ENCODE measurements at places on chromosomes 11 and 22.

DNA sequence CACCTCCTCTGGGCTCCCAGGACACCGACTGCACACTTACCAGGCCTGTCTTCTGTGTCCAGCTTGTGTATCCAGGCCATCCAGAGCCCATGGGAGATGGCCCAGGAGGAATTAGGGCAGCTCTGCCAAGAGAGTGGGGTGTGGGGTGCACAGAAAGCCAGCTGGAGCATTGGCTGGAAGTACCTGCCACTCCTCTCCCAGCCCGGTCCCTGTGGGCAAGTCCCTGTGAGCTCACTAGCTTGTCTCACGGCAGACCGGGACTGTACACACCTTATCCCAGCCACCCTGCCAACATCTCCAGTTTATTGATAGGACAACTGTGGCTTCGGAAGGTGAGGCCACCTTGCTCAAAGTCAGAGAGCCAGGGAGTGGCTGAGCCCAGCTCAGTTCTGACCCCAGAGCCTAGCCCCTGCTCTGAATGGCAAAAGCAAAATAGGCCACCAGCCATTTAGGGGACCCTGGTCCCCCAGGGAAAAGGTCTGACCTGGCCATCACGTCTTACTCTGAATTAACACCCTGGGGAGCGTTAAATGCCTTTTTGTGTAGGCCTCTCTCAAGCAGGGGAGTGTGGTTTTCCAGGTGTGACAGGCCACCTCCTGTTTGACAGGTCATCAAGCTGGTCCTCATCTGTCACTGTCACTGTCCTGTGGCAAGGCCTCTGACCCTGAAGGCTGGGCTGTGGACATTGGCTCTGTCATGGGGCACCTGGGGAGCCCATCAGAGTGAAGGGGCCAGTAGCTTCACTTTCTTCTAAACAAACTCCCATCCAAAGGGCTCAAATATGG is 15.1 kb downstream of the UQCR10 start:
- DNase-seq: no peak

GRCh38 chr11:101960231-101960630 is 43.9 kb upstream of the ANGPTL5 start:
- DNase-seq: no peak

DNA sequence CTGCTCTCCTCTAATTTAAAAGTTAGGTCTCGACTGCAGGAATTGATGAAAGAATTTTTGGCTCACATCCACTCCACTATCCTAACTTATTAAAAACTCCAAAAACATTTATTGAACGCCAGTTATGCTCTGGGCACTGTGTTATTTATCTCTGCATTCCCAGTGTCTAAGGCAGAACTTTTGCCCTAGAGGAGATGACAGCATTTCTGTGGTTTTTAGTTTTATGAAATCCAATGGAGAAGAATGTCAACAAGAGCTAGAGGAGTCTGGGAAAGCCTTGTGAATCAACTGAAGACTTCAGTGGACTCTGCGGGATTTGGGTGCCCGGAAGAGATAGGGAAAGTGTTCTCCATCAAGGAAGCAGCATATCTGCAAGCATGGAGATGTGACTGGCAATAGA is 217.0 kb upstream of the PGR start:
- no peak for DNase-seq

DNA sequence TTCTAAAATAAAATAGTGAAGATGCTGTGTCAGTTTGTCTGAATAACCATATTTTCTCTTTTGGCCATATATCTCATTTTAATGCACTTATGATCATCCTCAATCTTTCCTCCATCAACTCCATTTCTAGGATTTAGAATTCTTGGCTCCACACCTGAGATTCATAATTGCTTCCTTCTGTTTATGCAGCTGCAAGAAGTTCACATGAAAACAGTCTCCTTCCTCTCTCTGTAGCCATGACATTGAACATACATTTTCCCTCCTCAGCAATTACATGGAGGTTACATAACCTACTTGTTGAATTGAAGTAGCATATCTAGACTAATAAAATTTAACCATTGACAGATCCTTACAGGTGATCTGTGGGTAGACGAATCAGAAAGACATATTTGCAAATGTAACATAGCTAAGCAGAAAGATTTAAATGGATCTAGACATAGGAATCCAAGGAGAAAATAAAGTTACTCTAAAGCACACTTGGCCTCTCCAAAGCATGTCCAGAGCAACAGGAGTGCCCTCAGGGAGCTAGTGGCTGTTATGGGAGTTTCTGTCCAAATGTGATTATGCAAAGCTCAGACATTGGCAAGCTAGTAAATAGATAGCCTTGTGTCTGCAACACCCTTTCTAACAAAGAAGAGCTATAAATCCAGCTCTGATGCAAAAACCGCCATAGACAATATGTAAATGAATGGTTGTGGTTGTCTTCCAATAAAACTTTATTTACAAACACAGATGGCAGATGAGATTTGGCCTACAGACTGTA is 119.9 kb upstream of the MPPED2 start:
- no peak for DNase-seq

DNA sequence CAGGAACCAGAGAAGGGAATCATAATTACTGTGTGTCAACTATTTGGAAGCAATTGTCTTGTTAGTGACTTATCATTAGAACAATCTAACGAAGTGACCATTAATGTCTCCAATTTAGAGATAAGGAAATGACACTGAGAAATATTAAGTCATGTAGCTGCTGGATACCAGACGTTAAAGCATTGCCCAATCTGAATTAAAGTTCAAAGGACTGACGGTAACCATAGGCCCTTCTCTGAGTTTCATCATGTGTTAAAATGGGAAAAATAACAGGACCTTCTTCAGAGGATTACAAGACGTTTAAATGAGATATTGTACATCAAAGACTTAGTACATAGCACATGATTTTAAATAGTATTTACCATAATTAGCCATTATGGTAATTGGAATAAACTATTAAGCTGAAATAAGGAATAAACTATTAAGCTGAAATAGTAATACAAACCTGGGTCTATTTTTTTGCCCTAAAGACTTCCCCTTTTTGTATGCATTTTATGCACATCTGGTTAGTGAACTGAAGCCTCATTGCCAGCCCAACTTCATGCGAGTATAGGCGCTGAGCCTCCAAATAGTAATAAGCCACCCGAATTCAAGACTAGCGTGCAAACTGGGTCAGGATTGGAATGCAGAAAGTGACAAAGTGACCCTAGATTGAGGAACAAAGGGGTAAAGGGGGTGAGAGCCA is 41.0 kb downstream of the GLYATL1 start:
- no peak for DNase-seq

DNA sequence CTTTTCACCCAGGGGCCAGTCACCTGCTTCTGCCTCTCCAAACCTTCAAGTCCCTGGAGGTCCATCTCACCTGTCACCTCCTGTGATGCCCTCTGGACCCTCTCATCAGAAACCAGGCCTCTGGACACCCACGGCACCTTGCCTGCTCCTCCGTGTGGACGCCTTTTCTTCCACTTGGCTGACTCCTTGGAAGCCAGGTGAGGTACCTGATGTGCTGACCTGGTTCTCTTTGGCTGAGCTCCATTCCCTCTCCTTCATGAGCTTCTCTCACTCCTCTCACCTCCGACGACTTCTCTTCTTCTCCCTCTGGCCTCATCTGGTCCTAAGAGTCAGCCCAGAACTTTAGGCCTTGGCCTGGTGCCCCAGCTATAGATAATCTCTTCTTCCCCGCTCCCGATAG is 99.3 kb downstream of the CEP164 start:
- no peak for DNase-seq

GRCh38 chr22:40484906-40485669 is 114.7 kb downstream of the SGSM3 start:
- no peak for DNase-seq

GRCh38 chr11:65551572-65552387 is 6.4 kb downstream of the LTBP3 start:
- DNase-seq: peak; percentile 68

DNA sequence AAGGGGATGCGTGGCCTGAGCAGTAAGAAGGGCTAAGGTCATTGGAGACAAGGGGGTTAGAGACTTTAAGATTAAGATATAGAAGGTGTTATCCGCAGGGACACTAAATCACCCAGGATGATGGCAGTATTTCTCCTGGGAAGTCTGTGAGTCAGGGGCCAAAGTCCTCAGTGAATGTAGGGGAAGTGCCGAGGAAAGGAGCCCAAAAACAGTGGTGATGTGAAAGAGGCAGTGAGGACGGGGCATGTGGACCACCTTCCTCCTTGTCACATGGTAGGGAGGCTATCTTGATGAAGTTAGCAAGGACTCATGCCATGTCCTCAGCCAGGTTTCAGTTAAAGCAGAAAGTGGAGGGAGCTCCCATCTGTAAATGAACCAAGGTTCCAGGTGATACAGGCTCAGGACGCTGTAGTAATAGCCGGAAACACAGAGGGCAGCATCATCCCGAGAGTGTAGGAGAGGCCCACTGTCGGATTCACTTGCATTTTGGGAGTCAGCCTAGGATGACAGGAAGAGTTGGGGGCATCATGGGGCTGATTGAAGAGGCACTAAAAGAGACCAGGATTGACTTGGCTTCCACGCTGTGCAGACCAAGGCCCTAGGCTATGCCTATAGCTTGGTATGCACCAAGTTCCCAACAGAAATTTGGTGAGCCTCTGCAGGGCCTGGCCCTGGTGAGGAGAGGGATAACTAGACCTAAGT is 33.5 kb downstream of the WEE1 start:
- no peak for DNase-seq

DNA sequence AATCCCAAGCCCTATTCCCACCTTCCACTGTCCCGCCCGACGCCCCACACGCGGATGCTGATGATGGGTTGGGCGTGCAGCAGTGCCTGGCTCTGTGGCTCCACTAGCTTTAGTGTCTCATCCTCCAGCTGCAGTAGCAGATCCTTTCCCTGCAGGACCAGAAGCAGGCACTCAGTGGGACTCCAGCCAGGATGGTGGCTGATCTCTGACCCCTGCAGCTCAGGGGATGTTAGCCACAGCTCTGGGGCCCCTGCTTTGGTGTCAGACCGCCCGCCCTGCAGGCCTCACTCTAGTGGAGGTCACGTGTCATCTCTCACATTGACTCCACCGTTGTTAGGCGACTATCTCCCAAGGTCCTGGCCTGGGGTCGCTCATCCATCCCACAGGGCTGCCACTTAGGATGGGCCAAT is 11.8 kb downstream of the SMPD1 start:
- peak; percentile 38 for DNase-seq

GRCh38 chr22:22667966-22668880 is 23.8 kb downstream of the GGTLC2 start:
- DNase-seq: no peak

- DNase-seq: no peak
Observed at GRCh38 chr22:19675428-19675827, 38.9 kb upstream of the SEPTIN5 start.

- no peak for DNase-seq
Observed at GRCh38 chr11:101577461-101577860, 6.3 kb downstream of the TRPC6 start.

DNA sequence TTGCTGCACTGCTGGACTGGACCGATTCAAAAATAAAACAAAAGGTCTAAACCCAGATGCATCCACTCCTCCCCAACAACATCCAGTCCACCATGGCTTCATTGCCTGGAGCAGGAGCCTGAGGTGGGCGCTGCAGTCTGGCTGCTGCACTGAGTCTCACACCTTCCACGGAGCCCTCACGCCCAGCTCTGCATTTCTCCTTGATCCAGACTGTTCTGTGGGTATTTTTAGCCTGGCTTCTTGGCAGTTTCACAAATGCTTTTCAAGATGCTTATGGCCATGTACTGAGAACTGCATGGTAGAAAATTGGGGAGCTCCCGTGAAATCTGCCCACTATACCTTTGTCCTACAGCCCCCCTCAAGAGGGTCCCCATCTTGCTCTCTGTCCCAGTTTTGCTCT is 53.3 kb upstream of the JAM3 start:
- no peak for DNase-seq

DNA sequence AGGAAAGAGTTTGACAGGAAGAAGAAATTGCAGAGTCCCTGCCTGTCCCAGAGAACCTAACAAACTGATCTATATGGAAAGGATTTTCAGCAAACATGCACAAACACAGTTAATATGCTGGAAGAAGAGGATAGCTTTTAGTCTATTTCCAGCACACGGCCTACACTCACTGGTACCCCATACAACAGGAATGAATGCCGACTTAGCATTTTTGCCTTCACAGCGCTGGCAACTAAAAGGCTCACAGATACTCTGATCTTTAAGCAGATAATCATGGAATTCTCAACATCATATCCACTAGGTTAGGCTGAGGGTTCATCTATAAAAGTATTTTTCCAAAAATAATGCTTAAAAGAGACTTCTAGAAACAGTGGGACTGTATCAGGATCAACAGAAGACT is 9.8 kb upstream of the TUBA8 start:
- no peak for DNase-seq

GRCh38 chr22:29454276-29454675 is 15.9 kb downstream of the RFPL1 start:
- DNase-seq: no peak

GRCh38 chr22:21951931-21952465 is 650 bp downstream of the PPM1F start:
- peak; percentile 34 for DNase-seq

DNA sequence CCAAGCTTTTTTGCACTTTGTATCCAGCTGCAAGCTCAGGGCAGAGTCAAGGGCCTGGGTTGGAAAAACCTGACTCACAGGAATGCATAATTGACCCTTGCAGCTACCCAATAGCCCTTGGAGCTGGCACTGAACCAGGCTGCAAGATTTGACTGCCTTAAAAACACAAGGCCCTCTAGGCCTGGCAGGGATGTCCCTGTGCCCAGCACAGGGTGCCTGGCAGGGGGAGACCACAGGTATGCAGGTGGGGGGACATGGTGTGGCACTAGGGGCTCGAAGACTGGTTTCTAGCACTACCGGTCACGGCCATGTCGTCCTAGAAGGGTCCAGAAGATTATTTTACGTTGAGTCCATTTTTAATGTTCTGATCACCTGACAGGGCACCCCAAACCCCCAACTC is 30.2 kb downstream of the SBF1 start:
- no peak for DNase-seq

- DNase-seq: no peak
Observed at GRCh38 chr11:31795706-31796498, 15.2 kb downstream of the PAX6 start.

DNA sequence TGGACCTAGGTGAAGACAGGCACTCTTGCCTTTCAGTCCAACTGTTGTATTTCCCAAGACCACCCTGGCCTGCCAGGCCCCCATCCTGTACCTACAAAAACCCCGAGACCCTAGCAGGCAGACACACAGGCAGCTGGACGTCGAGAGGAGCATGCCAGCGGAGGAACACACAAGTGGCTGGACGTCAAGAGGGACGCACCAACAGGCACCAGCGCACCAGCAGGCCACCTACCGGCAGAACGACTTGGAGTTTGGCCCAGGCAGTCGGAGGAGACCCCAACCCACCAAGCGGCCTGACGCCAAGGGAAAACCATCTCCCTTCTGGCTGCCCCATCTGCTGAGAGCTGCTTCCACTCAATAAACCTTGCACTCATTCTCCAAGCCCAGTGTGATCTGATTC is 1883.4 kb upstream of the RAG2 start:
- no peak for DNase-seq

DNA sequence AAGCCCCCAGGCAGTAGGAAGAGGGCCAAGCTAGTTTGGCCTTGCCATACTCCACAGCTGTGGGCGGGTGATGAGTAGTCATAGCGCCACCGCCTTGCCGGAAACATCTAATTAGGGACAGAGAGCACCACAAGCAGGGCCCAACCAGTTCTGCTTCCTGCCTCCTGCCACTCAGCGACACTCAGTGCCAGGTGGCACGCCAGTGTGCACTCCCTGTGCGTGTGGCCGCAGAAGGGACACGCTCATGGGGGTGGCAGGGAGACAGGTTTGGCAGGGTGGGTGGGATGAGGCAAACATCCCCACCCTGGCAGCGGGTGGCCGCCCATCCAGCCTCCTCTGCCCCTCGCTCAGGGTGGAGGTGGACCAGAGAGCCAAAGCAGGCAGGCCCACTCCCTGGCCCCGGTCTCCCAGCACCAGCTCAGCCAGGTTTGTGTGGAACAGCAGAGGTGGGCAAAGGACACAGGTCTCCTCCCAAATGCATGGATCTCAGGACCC is 4.9 kb downstream of the OVOL1 start:
- DNase-seq: peak; percentile 79

All from activated CD4-positive, alpha-beta T cell treated with anti-CD3 and anti-CD28 coated beads for 48 hours (primary cell).